ENCODE measurements at places on chromosomes 11 and 22. TPM values are rescaled to one million over a fixed set of nuclear protein-coding genes. Genes with fewer than 3 reads are reported as not detected.

- H3K27ac ChIP-seq, result peak overlapping the region; percentile 49
- H3K4me3 ChIP-seq, result peak overlapping the region; percentile 78
- peaks cover 22% of the 10 kb centered on the region for H3K36me3 ChIP-seq
- H3K27me3 ChIP-seq, result no peaks in the 10 kb centered on the region
- peaks cover 30% of the 10 kb centered on the region for H3K4me1 ChIP-seq
Observed at GRCh38 chr11:413120-414081, 1.4 kb downstream of the SIGIRR start.

DNA sequence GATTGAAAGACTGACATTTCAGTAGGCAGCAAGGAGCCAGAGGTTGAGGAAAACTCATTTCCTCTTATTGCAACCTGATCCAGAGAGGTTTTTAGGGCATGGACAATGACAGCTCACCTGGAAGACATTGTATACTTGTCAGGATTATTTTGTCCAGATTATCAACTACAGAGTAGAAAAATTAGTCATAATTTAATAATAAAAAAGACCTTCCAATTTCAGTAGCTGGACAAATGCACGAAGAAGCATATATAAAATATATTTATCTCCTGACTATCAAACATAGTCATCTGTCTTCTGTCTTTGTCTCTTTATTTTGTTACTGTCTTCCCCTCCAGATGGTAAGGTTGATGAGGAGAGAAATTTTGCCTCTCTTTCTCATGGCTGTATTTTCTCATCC, 330.6 kb upstream of the RAG2 start:
- no peak overlapping the region for H3K4me3 ChIP-seq
- no peaks in the 10 kb centered on the region for H3K27me3 ChIP-seq
- DNase-seq, result no peak
- no peak overlapping the region for H3K27ac ChIP-seq
- no peaks in the 10 kb centered on the region for H3K4me1 ChIP-seq

GRCh38 chr22:33811208-33811607, 109.1 kb downstream of the LARGE1 start:
- no peak overlapping the region for H3K27ac ChIP-seq
- H3K4me1 ChIP-seq, result no peaks in the 10 kb centered on the region
- H3K36me3 ChIP-seq, result no peaks in the 10 kb centered on the region

DNA sequence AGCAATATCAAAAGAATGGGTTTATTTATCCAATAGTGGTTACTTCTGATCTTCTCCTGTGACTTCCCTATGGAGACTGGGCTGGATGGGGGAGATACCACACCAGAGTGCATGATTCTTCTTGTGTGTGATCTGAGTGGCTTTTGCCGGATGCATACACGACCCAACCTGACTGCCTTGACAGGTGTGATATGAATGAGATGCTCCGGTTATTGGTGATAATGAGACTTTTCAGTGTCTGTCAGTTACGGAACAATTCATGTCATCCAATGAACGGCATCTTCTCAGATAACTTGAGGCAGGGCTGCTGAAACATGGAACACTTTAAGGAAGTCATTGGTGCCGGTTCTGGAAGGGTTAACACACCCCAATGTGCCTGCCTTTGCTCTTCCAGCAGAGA, 17.7 kb downstream of the FJX1 start:
- H3K4me1 ChIP-seq, result no peaks in the 10 kb centered on the region
- H3K36me3 ChIP-seq, result no peaks in the 10 kb centered on the region
- H3K27ac ChIP-seq, result no peak overlapping the region

DNA sequence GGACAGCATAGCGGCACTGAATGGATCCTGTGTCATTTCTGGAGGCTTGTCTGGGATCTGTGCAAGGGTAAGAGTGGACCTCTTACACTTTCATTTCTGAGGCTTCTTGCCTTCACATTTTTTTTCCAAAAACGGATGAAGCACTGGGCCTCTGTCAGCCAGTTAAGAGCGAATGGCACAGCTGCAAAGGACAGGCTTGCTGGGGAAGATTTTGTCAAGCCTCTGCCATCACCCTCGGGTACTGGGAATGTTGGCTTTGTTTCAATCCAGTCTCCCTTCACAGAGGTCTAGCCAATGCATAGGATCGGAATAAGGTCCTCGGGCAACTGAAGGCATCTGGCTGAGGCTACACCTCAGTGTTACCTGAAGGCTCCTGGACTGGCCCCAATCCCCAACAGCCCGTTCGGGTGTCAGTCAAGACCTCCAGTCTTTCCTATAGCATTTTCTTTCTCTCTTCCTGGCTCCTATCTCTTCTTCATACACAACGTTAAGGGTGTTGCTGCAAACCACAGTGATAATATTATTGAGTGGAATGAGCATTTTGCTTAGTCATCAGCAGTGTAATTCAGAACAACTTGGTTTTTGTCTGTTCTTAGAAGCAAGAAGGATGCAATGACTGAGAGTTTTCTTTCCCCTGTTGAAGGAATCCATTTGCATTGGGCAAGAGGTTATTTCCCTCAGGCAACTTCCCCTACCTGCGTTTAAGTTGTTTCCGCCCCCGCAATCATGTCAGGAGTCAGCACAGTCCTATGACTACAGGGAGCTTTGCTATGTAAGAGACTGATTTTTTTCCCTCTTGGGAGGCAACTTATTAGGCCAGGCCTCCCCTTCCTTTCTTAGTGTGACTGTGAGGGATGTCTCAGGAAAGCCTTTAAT, 22.8 kb downstream of the NPAT start:
- H3K36me3 ChIP-seq, result peaks cover 74% of the 10 kb centered on the region
- no peaks in the 10 kb centered on the region for H3K27me3 ChIP-seq
- peaks cover 49% of the 10 kb centered on the region for H3K4me1 ChIP-seq

DNA sequence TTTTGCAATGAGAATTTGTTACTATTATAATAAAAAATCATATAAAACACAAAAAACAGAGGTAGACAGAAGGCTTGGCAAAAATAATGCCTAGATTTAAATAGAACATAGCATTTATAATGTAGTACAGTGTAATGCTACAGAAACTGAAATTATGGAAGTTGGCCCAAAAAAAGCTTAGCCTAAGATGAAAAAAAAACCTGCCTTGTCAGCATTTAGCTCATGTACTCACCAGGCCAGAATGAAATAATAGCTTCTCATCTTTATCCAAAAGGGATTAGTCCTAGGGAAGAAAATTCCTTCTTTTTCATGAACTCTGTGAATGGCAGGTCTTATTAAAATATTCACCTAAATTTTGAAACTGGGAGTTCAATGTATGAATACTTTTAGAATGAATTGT, 951.1 kb downstream of the LRRC4C start:
- no peak for DNase-seq
- no peaks in the 10 kb centered on the region for H3K27me3 ChIP-seq
- H3K27ac ChIP-seq, result no peak overlapping the region
- H3K4me3 ChIP-seq, result no peak overlapping the region
- H3K4me1 ChIP-seq, result no peaks in the 10 kb centered on the region

- no peaks in the 10 kb centered on the region for H3K36me3 ChIP-seq
- peak overlapping the region; percentile 83 for H3K4me3 ChIP-seq
- peak overlapping the region; percentile 92 for H3K27ac ChIP-seq
- peak; percentile 91 for DNase-seq
Observed at GRCh38 chr22:37198258-37199102, 10.4 kb upstream of the C1QTNF6 start.

DNA sequence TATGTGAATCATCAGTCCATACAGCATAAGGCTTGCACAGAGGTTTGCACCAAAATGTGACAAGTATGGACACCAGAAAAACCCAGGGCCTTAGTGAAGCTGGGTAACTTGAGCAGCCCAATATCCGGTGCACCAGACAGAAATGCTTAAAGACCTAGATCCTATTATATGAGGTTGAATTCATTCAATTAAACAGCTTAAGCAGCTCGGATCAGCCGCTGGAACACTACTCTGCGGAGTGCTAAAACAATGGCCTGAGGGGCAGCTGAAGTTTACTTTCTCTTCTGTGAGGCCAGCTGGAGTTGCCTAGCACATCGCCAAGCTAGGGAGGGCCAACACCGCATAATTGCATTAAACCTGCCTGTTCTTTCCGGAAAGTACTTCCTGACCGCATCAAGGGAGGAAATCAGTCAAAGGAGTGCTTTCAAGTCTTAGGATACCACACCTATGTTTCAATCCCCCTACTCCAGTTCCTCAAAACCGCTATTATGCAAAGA, 17.0 kb upstream of the FAM181B start:
- DNase-seq, result no peak
- H3K4me1 ChIP-seq, result peaks cover 16% of the 10 kb centered on the region
- no peak overlapping the region for H3K4me3 ChIP-seq
- peaks cover 1% of the 10 kb centered on the region for H3K27me3 ChIP-seq
- no peaks in the 10 kb centered on the region for H3K36me3 ChIP-seq

DNA sequence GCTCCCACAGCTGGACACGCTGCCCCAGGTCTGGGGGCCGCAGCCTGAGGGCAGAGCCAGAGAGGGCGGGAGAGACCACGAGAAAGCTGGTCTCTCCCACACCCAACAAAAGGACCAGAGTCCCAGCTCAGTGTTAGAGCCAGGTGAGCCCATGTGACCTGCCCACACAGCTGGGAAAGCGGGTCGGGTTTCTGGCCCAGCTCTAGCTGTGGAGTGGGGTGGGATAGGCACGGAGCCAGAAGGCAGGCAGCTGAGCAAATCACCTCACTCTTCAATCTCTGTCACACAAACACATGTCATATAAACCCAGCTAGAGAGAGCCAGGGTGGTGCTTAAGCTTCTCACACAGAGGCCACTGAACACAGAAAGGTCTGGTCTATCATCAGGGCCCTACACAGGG, 7.8 kb upstream of the EIF3D start:
- no peak overlapping the region for H3K4me3 ChIP-seq
- H3K27ac ChIP-seq, result no peak overlapping the region
- H3K27me3 ChIP-seq, result peaks cover 5% of the 10 kb centered on the region
- no peaks in the 10 kb centered on the region for H3K36me3 ChIP-seq
- peaks cover 15% of the 10 kb centered on the region for H3K4me1 ChIP-seq
- DNase-seq, result no peak

DNA sequence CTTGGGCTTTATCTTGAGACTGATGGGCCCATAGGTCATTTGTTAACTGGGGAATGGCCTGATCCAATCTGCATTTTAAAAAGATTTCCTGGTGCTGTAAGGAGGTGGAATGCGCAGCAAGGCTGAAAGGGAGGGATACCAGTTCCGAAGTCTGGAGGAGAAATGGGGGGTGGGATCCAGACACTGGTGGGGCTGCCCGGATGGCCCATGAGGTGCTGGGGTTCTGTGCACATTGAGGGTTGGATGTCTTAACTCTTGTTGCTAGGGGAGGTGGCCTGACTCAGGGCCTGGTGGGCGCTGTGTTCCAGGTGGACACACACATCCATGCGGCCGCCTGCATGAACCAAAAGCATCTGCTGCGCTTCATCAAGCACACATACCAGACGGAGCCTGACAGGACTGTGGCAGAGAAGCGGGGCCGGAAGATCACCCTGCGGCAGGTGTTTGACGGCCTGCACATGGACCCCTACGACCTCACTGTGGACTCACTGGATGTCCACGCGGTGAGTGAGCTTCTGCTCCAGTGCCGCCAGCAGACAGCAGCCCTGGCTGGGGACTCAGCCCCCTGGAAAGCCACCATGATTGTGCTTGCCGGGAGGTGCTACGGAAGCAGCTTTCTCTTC, 38.1 kb downstream of the AMPD3 start:
- no peak for DNase-seq
- peaks cover 6% of the 10 kb centered on the region for H3K4me1 ChIP-seq
- no peak overlapping the region for H3K4me3 ChIP-seq

DNA sequence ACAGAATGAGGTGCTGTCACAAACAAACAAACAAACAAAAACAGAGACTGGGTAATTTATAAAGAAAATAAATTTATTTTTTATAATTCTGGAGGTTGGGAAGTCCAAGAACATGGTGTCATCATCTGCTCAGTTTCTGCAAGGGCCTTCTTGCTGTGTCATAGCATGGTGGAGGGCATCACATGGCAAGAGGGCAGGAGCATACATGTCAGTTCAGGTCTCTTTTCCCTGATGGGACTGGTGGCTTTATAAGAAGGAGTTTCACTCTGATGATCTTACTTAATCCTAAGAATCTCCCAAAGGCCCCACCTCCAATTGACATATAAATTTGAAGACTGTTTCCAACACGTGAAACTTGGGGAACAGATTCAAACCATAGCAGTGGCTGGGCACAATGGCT, 135.7 kb downstream of the NECTIN1 start:
- no peak for DNase-seq
- H3K4me1 ChIP-seq, result peaks cover 19% of the 10 kb centered on the region
- H3K4me3 ChIP-seq, result no peak overlapping the region

- H3K27me3 ChIP-seq, result no peaks in the 10 kb centered on the region
- no peak overlapping the region for H3K4me3 ChIP-seq
- H3K36me3 ChIP-seq, result no peaks in the 10 kb centered on the region
- H3K27ac ChIP-seq, result no peak overlapping the region
Observed at GRCh38 chr11:47099918-47100315, 76.8 kb downstream of the ARFGAP2 start.

DNA sequence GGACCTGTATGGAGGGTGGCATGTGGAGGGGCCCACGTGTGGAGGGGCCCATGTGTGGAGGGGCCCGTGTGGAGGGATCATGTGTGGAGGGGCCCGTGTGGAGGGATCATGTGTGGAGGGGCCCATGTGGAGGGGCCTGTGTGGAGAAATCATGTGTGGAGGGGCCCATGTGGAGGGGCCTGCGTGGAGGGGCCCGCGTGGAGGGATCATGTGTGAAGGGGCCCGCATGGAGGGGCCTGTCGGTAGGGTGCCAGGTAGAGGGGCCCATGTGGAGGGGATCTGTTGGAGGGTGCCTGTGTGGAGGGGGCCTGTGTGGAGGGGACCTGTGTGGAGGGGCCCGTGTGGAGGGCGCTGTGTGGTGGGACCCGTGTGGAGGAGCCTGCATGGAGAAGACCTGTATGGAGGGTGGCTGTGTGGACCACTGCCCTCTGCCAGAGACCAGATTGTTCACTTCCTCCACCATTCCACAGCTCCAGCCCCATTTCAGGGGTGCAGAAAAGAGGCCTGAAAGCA, 47.0 kb downstream of the IGLL5 start:
- no peak overlapping the region for H3K4me3 ChIP-seq
- H3K27ac ChIP-seq, result no peak overlapping the region
- H3K27me3 ChIP-seq, result peaks cover 13% of the 10 kb centered on the region
- peaks cover 34% of the 10 kb centered on the region for H3K4me1 ChIP-seq
- no peak for DNase-seq

DNA sequence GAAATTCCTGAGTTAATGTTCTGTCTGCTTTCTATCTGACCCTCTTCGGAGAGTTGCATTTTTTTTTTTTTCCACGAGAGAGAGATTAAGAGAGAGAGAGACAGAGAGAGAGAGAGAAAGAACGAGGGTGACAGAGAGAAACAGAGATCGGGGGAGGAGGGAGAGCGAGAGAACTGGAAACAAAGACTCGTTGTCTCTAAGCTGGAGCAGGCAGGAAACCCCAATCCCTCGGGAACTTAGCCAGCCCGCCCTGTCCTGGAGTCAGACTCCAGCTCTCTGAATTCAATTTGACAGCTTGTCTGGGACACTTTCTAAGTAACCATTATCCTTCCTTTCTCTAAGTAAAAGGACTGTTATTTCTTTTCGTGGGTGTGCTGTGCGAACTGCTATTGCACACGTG, 76.9 kb downstream of the KCNJ1 start:
- H3K36me3 ChIP-seq, result peaks cover 74% of the 10 kb centered on the region
- no peaks in the 10 kb centered on the region for H3K27me3 ChIP-seq
- H3K27ac ChIP-seq, result no peak overlapping the region
- no peak overlapping the region for H3K4me3 ChIP-seq

GGTLC3 gene
- not detected for total RNA-seq

OSBP gene
- total RNA-seq, result 41.5 TPM

SF3A1 gene
- 226 TPM for total RNA-seq

VSIG2 gene
- total RNA-seq, result 0.38 TPM

OR5AR1 gene
- total RNA-seq, result not detected

OPCML gene
- not detected for total RNA-seq

TMEM45B gene
- 3.1 TPM for total RNA-seq
